ENCODE measurements at places on chromosomes 13 and 19. TPM values are rescaled to one million over a fixed set of nuclear protein-coding genes. Genes with fewer than 3 reads are reported as not detected.

Gene ZNF568
- not detected for total RNA-seq

Gene CASP14
- not detected for total RNA-seq

Gene ZNF470
- total RNA-seq: not detected

Gene ZNF296
- total RNA-seq: 1.5 TPM

Gene ATP4A
- total RNA-seq: not detected

Gene SIGLEC5
- total RNA-seq: not detected

Gene ZNF20
- 1.1 TPM for total RNA-seq

Gene MAG
- not detected for total RNA-seq

Gene FLT3
- total RNA-seq: not detected

Gene MLLT1
- total RNA-seq: 22.5 TPM

Gene ANKRD24
- 0.20 TPM for total RNA-seq

Gene ZNF45
- 9.3 TPM for total RNA-seq

Gene APLP1
- 7.0 TPM for total RNA-seq

Gene AMER2
- total RNA-seq: not detected

Gene ENOX1
- total RNA-seq: 0.10 TPM

Gene ZNF536
- not detected for total RNA-seq

Gene IZUMO4
- 2.7 TPM for total RNA-seq

Gene ADGRE1
- total RNA-seq: not detected

Gene ZNF726
- total RNA-seq: not detected

Gene PDX1
- total RNA-seq: 0.89 TPM

Gene LGALS14
- not detected for total RNA-seq

Gene IQCN
- total RNA-seq: 0.71 TPM

Gene ZNF225
- 0.44 TPM for total RNA-seq

Gene ZNF577
- total RNA-seq: 1.1 TPM

Gene DACH1
- total RNA-seq: 0.48 TPM

Gene ZNF723
- total RNA-seq: not detected

Measured in HT-29 (cell line).